SIG-M5 (cell line): ENCODE measurements at places on chromosomes 4 and X.

- DNase-seq, result no peak
Observed at GRCh38 chr4:3360777-3361176, 68.0 kb downstream of the RGS12 start.

GRCh38 chr4:52606726-52607125, 52.4 kb downstream of the USP46 start:
- DNase-seq, result no peak

DNA sequence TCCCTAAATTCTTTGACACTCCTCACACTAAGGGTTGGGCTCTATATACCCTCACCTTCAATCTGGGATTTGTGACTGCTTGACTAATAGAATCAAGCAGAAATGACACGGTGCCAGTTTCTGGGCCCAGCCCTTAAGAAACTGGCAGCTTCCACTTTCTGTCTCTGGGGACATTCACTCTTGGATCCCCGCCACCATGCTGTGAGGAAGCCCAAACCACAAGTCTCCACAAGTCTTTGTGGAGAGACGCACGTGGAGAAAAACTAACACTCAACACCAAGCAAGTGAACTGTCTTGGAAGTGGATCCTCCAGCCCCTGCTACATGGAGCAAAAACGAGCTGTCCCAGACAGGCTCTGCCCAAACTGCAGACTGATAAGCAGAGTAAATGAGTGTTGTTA, 1.1 kb upstream of the EDNRA start:
- no peak for DNase-seq

- no peak for DNase-seq
Observed at GRCh38 chr4:109315818-109316217, 13.4 kb upstream of the COL25A1 start.

DNA sequence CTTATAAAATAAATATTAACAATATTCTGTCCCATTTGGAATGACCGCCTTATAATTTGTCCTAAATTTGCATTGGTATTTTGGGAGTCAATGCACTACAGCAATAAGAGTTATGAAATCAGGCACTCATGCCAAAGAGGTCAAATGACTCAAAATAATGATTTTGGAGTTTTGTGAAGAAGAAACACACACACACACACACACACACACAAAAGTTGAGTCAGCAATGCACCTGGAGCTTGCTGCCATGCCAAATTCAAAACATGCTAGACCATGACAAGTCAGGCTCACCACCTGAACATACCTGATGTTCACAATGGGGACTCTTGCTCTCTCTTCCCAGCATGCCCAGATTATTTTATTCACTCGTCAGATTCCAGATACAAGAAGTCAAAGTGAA, 56.7 kb downstream of the PROM1 start:
- DNase-seq, result no peak

DNA sequence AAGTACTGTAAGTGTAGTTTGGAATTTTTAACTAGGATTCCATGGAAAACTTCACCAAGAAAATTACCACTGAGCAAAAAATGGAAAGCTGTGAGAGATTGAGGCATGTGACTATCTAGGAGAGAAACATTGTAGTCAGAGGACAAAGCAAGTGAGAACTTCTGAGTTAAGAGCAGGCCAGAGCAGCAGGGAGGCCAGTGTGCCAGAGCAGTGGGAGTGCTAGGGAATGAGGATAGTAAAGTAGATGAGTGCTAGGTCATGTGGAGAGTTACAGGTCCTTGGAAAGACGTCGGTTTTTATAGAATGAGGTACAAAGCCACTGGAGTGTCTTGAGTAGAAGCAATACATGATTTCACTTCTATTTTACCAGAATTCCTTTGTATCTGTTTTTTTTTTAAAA, 52.7 kb upstream of the FAT4 start:
- DNase-seq, result no peak

DNA sequence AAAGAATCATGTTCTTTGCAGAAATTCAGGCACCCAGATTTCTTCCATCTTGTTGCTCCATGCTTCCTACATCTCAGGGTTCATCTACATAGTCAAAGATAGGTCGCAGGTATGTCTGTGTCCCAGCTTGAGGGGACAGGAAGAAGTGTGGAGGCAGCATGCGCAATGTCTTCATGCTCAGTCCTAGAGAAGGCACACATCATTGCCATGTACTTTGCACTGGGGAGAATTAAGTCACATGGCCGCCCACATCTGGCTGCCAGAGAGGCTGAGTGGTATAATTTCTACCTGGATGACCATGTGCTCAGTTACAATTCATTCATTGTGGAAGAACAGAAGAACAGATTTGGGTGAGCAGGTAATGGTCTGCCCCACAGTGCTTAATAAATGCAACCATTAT, 54.1 kb downstream of the GAB1 start:
- DNase-seq, result no peak

- DNase-seq, result no peak
Observed at GRCh38 chr4:77817304-77818072, 1.7 kb downstream of the CNOT6L start.

DNA sequence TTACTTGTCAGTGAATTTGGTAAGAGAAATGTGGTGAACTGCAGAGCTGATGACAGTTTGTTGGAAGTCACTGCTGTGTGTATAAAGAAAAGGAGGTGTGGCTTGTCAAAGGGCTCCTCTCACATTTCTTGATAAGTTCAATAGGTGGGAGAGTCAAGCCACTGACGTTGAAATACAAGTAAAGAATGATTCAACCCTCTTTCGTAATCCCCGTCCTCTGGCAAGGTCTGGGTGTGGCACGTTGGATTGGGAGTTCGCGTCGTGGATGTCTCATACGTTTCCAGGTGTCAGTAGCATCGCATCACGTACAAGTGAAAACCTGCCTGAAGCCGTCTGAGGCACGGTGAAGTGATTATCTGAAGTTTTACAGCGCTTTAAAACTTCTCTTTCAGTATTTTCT, 76.4 kb downstream of the EGF start:
- no peak for DNase-seq

DNA sequence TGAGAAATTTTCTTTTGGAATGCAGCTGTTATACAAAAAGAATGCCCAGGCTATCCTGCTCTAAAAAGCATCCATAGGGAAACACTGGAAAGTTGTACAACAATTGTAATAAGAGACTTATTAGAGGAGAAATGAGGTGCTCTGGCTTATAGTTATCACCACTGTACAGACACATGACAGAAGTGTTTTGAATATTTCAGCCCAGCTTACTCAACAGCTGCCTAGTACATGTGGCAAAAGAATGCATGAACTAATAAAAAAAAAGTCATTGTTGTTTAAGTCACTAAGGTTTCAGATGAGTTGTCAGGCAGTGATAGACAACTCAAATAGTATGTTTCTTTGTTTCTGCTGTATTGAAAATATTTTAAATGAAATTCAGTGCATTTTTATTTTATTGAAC, 307.7 kb downstream of the GPM6A start:
- DNase-seq, result no peak

GRCh38 chrX:44975666-44976263, 102.8 kb downstream of the KDM6A start:
- DNase-seq, result no peak
